Activated T-cell treated with anti-CD3 and anti-CD28 coated beads, Interleukin-2, amount 50 U/mL, for 72 hours (primary cell): ENCODE measurements at places on chromosomes 11 and 22. TPM values are rescaled to one million over a fixed set of nuclear protein-coding genes. Genes with fewer than 3 reads are reported as not detected.

Gene OR4X2
- not detected for total RNA-seq

Gene NDUFS8
- 129 TPM for total RNA-seq

Gene BTG4
- total RNA-seq: 0.23 TPM

DNA sequence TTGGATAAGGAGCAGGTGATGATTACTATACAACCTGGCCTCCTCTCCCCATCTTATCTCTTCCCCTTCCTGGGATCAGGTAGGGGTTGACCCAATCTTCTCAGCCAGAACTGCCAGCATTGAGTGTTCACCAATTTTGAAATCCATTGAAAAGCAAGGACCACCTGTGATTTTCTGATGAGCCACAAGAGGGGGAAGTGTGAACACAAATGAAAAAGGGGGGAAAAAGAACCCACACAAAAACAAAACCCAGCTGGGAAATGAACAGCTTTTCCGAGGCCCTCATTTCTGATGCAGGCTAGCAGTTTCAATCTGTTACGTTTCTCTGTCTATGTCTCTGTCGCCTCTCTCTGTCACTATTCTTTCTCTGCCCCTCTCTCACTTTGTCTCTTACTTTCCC is 161.9 kb downstream of the INSC start:
- no peak for DNase-seq

DNA sequence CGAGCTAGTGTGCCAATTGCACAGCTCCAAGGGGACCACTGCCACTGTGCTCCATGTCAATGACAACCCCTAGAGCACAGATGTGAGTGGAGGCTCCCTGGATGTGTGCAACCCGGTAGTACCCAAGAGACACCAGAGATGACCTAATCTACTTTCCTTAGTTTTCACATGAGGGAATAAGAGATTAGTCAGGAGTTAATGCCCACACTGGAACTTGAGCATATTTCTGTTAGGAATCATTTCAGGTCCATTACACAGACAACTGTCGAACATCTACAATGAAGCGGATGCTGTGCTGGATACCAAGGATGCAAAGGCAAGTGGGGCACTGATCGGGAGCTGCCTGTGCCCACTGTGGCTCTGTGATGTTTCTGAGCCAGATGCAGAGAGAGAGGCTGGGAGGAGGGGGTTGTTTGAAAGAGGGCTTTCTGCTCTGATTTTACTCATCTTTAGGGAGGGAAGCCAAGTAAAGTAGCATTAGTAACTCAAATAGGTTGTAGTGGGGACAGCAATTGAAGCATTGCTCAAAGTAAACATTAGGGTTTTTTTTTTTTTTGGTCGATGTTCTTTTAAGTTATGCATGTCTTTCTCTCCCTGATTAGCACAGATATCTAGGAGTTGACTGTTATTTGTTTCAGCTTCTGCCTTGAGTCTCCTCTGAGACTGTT is 82.5 kb upstream of the SORL1-AS1 start:
- DNase-seq: no peak

- no peak for DNase-seq
These were observed 4.5 kb downstream of the HTR3A start for GRCh38 chr11:113979431-113979830.

GRCh38 chr11:96969251-96969650 is 579.4 kb downstream of the JRKL start:
- no peak for DNase-seq

DNA sequence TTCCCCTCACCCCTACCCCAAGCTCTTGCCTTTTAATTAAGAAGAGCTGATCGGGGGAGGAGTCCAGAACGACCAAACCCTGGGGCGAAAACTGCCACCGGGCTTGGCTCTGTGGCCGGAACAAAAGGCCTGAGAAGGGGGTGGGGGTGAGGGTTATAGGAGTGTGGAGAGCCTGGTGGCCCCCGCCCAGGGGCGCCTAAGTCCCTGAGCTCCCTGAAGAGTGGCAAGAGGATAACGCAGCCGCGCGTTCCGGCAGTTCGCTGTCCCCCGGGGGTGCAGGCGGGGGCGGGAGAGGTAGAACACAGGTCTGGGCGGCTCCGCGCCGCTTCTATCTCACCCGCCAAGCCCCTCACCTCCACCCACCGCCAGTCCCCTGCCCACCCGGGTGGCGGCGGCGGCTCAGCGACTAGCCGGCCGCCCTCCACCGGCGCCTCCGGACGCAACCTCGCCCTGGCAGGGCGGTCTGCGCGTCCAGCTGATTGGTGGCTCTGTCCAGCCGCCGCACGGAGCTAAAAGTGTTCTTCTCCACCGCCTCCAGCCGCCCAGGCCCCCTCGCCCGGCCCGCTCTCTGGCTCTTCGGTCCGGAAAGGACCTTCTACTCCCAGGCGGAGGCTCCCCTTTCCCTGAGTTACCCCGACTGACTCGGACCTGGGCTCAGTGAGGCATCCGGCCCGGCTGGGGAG is 18.7 kb upstream of the BDNF start:
- no peak for DNase-seq

DNA sequence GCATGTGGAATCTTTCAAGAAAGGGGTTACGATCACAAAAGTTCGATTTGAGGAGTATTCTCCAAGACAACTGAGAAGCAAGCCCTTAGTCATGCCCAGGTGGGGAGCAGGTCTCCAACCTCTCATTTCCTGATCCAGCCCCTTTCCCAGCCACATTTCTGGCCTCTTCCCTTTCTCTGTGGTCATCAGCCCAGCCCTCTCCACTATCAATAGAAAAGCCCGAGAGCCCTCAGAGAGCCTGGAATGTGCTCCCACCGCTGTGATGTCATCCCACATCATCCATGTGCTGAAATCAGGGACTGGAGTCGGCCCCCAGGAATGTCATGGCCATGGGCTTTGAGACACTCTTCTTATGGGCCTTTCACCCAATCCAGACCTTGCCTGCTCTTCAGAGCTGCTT is 62.6 kb downstream of the KCNJ1 start:
- no peak for DNase-seq

GRCh38 chr22:33070600-33070999 is 12.4 kb upstream of the SYN3 start:
- no peak for DNase-seq

- no peak for DNase-seq
These were observed 104.2 kb downstream of the MTNR1B start for GRCh38 chr11:93073508-93074280.

DNA sequence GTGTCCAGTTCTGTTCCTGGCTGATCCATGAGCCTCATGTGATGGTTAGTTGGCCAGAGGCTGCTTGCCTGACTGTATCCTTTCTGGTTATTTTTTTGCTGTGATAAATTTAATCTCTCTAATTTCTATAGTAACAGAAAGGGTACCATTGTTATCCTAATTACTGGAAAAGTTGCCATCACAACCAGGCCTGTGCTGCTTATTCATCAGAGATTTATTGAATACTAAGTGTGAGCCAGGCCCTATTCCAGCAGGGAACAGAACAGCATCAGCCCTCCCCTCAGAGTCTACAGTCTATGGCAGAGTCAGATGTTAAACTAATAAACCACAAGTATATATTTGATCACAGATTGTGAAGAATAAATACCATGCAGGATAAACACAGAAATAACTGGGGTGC is 86.8 kb downstream of the DEPDC5 start:
- DNase-seq: no peak

- DNase-seq: no peak
These were observed 17.6 kb downstream of the IL17REL start for GRCh38 chr22:49995041-49995360.

- no peak for DNase-seq
These were observed 1.4 kb downstream of the CDC42BPG start for GRCh38 chr11:64842851-64843685.

- DNase-seq: no peak
These were observed at the start of gene SULT4A1 for GRCh38 chr22:43862074-43862881. Gene SULT4A1, minus strand, starts transcription at chr22:43862513. Its CDS starts 131 bp downstream, at chr22:43862382.
